ENCODE measurements at places on chromosomes 7 and 10.
A peak's percentile ranks its signal among the peaks of the same experiment; 100 is the strongest.

DNA sequence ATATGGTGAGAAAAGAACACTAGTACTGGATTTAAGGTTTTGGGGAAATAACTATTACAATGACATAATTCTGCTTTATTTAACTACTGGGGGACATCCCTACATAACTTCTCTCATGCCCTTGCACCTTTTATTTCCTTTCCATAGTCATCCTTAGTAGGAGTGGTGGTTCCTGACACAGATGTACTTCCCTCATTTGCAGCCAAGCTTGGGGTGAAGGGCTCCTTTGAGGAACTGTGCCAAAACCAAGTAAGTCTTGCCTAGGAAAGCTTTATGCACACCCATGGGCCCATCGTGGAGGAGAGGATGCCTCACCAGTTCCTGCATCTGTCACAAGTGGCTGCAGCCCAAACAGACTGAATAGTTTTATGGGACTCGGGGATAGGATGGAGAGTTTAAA lies 20.6 kb downstream of the ZDHHC6 start:
- no peak for DNase-seq

- no peak for DNase-seq
Observed at GRCh38 chr7:107579554-107579884, 527 bp upstream of the BCAP29 start.

DNA sequence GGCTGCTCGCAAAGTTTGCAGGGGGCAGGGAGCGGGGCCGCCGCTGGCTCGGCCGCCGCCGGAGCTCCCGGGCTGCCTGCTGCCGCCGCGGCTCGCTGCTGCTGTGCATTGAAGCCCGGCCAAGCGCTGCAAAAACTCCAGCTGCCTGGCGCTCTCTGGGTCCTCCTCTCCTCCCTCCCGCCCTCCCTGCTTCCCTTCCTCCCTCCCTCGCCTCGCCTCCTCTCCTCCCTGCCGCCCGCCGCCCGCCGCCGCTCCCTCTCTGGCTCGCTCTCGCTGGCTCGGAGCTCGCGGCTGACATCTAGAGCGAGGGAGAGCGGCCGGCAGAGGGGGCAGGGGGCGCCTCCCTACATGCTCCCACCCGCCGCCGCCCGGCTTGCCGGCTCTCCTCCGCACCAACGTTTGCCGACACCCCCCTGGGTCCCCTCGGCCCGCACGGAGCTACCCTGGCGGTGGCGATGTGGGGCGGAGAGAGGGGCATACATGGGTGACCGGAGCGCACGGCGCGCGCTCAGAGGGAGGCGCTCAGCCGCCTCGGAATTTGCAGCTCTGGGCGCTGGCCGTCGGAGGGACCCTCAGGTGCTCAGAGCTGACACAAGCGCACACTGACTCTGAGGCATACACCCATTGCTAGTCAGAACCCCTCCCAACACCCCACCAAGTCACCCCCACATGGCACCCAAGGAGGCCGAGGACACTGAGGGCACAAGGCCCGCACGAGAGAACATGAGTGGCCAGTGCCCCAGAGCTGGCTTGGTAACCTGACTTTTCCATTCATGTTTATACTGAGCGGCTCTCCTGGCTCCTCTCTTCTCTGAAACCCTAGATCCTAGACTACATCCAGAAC lies 1.2 kb upstream of the PLXNA4 start:
- peak; percentile 39 for DNase-seq

- DNase-seq = no peak
Observed at GRCh38 chr7:80488406-80488805, 23.5 kb downstream of the GNAT3 start.

DNA sequence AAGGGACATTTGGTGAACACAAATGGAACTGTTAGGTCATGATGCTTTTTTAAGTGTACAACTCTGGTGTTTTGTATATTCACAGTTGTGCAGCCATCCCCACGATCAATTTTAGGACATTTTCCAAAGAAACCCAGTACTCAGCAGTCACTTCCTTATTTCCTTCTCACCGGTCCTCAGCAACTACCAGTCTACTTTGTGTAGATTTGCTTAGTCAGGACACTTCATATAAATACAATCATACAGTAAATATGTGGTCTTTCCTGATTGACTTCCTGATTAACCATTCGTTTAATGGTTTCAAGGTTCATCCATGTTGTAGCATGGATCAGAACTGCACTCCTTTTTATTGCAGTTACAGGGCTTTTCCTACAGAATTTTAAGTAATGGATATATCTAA lies 14.4 kb downstream of the SGPL1 start:
- DNase-seq = no peak

- DNase-seq = no peak
Observed at GRCh38 chr7:92293896-92294590, 48.3 kb downstream of the ANKIB1 start.

DNA sequence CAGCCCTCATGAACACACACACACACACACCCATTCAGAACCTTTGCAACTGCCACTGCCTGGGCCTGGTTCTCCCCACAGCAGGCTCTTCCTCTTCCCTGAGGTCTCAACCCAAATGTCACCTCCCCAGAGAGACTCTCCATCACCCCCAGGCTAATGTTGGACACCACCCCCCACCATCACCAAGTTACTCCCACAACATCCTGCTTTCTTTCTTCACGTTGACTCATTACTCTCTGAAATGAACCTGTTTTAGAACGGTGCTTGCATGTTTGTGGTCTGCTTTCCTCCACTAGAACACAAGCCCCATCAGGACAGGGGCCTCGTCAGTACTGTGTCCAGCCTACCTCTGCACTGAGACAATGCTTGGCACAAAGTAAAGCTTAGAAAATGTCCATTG lies 16.0 kb downstream of the AFAP1L2 start:
- DNase-seq = peak; percentile 62

- DNase-seq = no peak
Observed at GRCh38 chr10:87079106-87079836, 15.4 kb downstream of the GLUD1 start.

GRCh38 chr7:55099066-55099820 lies 80.4 kb downstream of the EGFR start:
- no peak for DNase-seq

DNA sequence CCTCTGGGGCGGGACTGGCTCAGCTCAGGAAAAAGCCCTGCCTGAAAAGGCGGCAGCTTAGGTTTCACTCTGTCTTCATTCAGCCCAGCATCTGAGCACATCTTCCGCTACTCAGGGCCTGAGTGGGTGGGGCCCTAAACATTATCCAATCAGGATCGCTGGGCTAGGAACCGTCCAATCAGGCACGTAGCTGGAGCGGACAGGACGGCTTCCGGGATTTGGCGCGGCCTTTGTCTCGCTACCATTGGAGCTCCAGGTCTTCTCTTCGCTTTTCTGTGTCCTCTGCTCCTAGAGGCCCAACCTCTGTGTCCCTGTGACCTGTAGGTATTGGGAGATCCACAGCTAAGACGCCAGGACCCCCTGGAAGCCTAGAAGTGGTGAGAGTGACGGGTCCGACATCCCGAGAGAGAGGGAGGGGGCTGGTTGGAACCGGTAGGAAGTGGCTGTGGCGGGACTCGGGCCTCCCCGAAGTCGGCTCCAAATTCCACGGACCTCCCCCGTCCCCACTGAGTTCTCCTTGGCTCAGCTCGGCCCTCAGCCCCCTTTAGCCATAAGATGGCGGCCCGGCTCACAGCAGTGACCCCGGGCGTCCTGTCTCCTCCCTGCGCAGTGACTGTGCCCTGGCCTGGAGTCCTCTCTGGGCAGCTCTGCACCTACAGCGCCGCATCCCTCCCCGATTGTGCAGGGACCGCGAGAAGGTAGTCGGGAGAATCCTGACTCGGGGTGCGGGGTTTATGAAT lies 99.1 kb downstream of the ZNF680 start:
- no peak for DNase-seq

DNA sequence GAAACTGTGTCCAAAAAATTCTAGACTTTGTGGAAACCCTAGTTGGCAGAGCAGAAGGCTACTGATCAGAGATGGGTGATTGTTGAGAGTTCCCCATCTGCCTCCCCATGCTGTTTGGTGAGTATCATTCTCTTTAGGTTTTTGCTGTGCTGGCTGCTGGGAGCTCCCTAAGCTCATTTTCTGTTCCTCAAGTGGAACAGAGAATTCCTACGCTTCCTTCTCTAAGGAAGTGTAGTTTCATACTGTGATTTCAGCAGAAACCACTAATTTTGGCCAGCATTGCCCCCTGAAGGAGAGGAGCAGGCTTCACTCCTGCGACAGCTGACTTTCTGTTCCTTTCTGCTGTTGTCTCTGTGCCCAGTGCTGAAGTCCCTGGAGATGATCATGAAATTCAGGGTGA lies 355.3 kb upstream of the NPVF start:
- DNase-seq = no peak

DNA sequence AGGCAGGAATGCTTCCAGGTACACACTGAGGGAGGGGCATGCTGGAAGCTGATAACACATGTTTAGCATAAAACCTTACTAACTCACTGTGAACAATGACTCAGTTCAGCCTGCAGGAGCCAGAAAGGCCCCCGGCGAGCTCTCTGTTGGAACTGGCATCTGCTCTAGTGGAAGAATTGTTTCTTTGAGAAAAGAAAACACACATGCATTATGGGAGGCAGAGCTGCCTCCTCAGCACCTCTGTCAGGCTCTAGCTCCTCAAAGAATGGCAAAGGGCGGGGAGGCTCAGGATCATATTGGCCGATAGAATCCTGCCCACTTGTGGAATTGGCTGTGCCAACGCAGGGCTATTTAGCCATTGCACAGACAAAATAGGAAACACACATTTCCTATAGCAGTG lies 338.3 kb downstream of the CXCL12 start:
- DNase-seq = no peak

- DNase-seq = no peak
Observed at GRCh38 chr10:82319074-82319473, 444.1 kb downstream of the NRG3 start.

GRCh38 chr10:50394832-50395231 lies 143.5 kb upstream of the ASAH2 start:
- no peak for DNase-seq

DNA sequence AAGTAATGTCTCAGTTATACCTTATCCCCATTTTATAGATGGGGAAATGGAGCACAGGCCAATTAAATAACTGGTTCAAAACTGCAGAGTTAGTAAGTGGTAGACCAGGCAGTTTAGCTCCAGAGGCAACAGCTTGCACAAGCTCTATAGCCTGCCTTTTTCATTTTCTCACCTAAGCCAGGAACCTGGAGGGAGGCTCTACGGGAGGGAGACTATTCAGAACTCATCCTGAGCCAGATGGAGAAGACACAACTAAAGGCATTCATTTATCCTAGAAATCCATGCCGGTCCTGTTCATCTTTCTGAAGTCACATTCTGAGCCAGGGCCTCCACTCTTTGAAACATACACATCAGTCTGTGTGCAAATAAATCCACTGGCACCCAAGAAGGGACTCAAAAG lies 103.2 kb downstream of the CALN1 start:
- no peak for DNase-seq

DNA sequence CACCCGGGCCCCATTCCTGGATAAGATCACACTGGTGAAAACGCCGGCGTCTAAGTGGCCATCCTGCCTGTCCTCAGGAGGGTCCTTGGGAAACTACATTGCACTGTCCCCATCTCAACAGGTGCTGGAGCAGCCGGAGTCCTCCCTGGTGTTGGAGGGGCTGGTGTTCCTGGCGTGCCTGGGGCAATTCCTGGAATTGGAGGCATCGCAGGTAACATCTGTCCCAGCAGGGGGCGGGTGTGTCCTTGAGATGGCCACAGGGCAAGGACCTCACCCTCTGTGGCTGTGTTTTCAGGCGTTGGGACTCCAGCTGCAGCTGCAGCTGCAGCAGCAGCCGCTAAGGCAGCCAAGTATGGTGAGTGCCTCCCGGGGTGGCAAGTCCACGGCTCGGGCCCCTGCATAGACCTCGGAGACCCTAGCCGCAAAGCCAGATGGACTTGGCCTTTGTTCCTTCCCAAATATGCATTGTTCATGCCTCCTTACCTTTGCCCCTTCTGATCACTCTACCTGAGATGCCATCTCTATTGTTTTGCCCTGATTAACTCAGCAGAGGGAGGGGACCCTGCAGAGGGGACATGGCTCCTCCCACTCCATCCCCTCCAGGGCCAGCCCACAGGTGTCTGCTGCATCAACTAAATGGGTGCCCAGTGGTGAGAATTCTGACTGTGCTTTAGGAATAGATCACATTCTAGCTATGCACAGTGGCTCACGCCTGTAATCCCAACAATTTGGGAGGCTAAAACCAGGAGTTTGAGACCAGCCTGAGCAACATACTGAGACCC lies 23.8 kb downstream of the ELN start:
- no peak for DNase-seq

GRCh38 chr7:22563032-22563501 lies 63.1 kb upstream of the STEAP1B start:
- no peak for DNase-seq

- DNase-seq = no peak
Observed at GRCh38 chr10:126833542-126833941, 71.7 kb upstream of the DOCK1 start.

DNA sequence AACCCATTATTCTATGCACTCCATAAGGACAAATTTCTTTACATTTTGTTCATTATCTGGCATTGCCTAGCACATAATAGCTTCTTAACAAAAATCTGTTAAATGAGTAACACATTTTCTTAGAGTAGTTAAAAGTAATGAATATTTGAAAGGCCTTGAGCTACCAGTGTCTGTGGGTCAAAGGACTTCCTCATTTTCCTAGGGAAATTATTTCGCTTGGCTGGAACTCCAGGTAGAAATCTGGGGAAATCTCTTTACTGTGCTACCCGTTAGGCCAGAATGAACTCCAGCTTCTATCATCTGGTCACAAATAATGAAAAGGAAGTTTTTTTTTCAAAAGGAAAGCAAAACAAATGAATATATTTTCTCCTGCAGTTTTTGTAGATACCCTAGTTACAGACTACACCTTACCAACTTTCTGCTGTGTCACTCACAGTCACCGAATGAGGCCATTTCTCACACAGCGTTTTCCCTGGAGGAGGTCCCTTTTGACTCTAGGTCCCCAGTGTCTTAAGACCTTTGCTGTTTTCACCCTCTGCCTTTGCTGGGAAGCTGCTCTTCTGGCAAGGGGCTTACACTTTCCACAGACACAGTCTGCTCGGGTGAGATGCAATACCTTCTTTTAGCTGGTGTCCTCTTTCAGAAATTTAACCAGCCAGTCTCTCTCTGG lies 1.6 kb downstream of the SAMD9L start:
- peak; percentile 13 for DNase-seq

GRCh38 chr7:123792547-123792946 lies 43.7 kb upstream of the WASL start:
- no peak for DNase-seq

Data from GM20000 (cell line).